H9 (cell line): ENCODE measurements at places on chromosomes 16 and 17. TPM values are rescaled to one million over a fixed set of nuclear protein-coding genes. Genes with fewer than 3 reads are reported as not detected.

The LMF1 gene
- 7.1 and 7.8 TPM in 2 replicates for total RNA-seq

DNA sequence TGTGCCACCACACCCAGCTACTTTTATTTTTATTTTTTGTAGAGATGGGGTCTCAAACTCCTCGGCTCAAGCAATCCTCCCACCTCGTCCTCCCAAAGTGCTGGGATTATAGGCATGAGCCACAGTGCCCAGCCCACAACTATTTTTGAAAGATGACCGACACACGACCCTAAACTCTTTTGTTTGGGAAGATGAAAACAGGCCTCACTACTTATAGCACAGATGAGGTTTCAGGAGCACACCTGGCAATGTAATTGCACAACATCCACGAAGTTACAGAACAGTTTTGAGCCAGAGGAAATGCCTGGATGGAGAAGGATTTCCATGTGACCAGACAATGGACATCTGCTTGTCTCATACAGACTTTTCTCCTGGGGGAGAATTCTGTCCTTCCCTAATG is 43.4 kb upstream of the PRSS54 start:
- DNase-seq, result no peak

The NAGS gene
- 3.7 and 4.1 TPM in 2 replicates for total RNA-seq

DNA sequence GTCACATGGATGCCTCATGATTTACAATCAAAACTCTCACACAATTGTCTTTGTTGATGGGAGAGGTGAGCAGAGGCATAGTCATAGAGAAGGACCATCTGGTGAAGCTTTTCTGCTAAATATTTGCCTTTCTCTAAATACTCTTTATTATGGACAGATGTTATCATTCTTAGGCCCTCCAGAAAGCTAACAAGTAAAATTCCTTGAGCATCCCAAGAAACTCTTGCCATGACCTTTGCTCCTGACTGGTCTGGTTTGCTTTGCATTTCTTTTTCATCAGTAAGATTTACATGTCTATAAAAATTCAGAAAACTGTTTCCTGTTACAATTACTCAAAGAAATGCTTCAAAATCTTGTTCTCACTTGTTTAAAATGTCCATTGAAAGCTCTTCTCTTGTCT is 1336.6 kb upstream of the CDH8 start:
- no peak for DNase-seq

The TOM1L1 gene
- 43.4 and 44.6 TPM in 2 replicates for total RNA-seq
